Breast epithelium (tissue), 4 donors: ENCODE measurements at places on chromosomes 12 and 14.
A peak's percentile ranks its signal among the peaks of the same experiment; 100 is the strongest.

DNA sequence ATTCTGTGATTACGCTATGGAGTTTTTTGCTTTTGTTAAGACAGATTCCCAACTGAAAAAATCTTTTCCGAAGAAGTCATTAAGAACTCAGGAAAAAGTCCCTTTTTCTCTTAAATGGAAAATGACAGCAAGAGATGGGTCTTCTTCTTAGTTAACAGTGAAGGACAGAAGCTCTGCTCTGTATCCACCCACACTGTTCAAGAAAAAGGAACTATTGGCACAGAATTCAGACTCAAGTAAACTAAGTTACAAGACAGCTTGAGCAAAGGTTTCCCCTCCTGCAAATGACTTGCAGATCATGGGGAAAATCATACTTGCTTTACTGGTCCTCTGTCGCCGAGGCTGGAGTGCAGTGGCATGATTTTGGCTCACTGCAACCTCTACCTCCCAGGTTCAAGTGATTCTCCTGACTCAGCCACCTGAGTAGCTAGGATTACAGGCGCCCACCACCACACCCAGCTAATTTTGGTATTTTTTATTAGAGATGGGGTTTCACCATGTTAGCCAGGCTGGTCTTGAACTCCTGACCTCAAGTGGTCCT lies 137.1 kb upstream of the AEBP2 start:
- H3K4me1 ChIP-seq = no peaks in the 10 kb centered on the region
- no peak for DNase-seq
- H3K27ac ChIP-seq = no peak overlapping the region
- no peaks in the 10 kb centered on the region for H3K27me3 ChIP-seq
- no peak overlapping the region for H3K4me3 ChIP-seq

GRCh38 chr12:80183939-80184338 lies 84.6 kb downstream of the OTOGL start:
- H3K27ac ChIP-seq = no peak overlapping the region
- H3K36me3 ChIP-seq = no peaks in the 10 kb centered on the region
- no peaks in the 10 kb centered on the region for H3K27me3 ChIP-seq
- no peak overlapping the region for H3K4me3 ChIP-seq

GRCh38 chr14:77598366-77599070 lies 17.9 kb downstream of the SPTLC2 start:
- no peaks in the 10 kb centered on the region for H3K27me3 ChIP-seq
- no peak for DNase-seq
- no peaks in the 10 kb centered on the region for H3K36me3 ChIP-seq
- no peak overlapping the region for H3K4me3 ChIP-seq

DNA sequence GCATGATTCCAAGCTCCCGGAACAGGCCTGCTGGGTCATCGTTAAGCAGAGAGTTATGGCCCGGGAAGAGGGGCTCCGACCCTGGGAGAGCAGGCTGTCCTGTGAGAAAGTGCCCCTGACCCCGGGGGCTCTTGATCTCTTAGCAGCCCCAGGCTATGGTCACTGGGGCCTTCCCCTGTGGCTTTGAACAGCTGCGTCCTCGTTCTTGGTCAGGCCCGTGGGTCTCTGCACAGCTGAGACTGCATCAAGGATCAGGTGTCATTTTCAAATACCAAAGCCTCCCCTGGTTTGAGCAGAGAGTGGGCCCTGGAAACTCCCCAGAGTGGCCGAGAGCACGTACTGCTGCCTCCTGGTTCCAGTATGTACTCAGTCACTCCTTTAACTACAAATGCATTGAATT lies 114.8 kb downstream of the ESRRB start:
- no peaks in the 10 kb centered on the region for H3K4me1 ChIP-seq
- H3K27ac ChIP-seq = no peak overlapping the region
- no peaks in the 10 kb centered on the region for H3K36me3 ChIP-seq
- H3K27me3 ChIP-seq = no peaks in the 10 kb centered on the region

GRCh38 chr12:31868965-31869364 lies 90.2 kb upstream of the RESF1 start:
- no peaks in the 10 kb centered on the region for H3K27me3 ChIP-seq
- DNase-seq = no peak
- no peaks in the 10 kb centered on the region for H3K36me3 ChIP-seq
- H3K27ac ChIP-seq = no peak overlapping the region
- H3K4me1 ChIP-seq = no peaks in the 10 kb centered on the region

- peaks cover 10% of the 10 kb centered on the region for H3K27me3 ChIP-seq
- H3K4me1 ChIP-seq = no peaks in the 10 kb centered on the region
- no peak overlapping the region for H3K27ac ChIP-seq
- H3K36me3 ChIP-seq = no peaks in the 10 kb centered on the region
Observed at GRCh38 chr12:124281309-124281708, 13.6 kb upstream of the RFLNA start.

- no peaks in the 10 kb centered on the region for H3K36me3 ChIP-seq
- H3K27me3 ChIP-seq = no peaks in the 10 kb centered on the region
- H3K27ac ChIP-seq = no peak overlapping the region
- no peaks in the 10 kb centered on the region for H3K4me1 ChIP-seq
- DNase-seq = no peak
Observed at GRCh38 chr12:118908811-118909210, 72.5 kb upstream of the SRRM4 start.

DNA sequence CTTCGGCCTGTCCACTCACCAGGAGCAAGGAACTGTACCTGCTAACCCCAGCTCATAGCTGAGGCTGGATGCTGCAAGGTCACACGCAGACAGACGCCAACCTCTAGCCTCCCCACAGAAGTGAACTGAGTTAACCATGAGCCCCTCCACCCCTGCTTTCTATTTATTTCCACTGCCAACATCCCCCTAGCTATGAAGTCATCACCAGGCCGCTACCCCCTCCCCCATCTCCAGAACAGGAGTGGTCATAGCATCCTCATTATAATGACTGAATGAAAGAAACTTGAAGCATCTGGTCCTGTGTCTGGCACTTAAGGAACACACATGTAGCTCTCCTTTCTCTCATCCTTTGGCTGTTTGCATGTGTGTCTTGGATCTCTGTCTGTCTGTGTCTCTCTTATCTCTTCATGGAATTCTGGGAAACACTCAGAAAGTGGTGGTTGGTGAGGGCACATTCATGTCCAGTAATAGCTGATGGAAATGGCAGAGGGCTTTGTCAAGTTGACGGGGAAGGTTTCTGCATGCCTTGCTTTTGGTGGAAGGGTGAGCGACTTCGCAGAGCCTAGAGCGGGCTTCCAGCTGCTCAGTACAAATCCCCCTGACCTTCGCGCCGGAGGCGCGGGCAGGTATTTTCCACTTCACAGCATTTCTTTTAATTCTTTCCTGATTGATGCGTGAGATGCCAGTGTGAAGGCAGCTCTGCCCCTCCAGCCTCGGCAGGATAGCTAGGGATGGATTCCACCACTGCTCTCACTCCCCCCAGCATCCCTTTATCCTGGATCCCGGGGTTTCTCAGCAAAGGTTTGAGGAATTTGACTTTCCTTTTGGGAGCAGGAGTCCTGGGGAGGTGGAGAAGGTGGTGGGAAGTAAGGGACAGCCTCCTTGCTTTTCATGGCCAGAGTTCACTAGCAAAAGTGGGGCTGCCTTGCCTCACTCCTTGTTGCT lies 198.2 kb downstream of the CHST11 start:
- no peak overlapping the region for H3K4me3 ChIP-seq
- no peak overlapping the region for H3K27ac ChIP-seq
- no peaks in the 10 kb centered on the region for H3K27me3 ChIP-seq
- no peak for DNase-seq

- no peak for DNase-seq
- peaks cover 4% of the 10 kb centered on the region for H3K4me1 ChIP-seq
- peak overlapping the region; percentile 54 for H3K4me3 ChIP-seq
- H3K27me3 ChIP-seq = peaks cover 8% of the 10 kb centered on the region
- H3K27ac ChIP-seq = no peak overlapping the region
Observed at GRCh38 chr14:60649875-60650372, 647 bp upstream of the SIX1 start.

- H3K27ac ChIP-seq = no peak overlapping the region
- H3K27me3 ChIP-seq = no peaks in the 10 kb centered on the region
- no peak for DNase-seq
Observed at GRCh38 chr14:69932391-69932790, 53.2 kb downstream of the SMOC1 start.

DNA sequence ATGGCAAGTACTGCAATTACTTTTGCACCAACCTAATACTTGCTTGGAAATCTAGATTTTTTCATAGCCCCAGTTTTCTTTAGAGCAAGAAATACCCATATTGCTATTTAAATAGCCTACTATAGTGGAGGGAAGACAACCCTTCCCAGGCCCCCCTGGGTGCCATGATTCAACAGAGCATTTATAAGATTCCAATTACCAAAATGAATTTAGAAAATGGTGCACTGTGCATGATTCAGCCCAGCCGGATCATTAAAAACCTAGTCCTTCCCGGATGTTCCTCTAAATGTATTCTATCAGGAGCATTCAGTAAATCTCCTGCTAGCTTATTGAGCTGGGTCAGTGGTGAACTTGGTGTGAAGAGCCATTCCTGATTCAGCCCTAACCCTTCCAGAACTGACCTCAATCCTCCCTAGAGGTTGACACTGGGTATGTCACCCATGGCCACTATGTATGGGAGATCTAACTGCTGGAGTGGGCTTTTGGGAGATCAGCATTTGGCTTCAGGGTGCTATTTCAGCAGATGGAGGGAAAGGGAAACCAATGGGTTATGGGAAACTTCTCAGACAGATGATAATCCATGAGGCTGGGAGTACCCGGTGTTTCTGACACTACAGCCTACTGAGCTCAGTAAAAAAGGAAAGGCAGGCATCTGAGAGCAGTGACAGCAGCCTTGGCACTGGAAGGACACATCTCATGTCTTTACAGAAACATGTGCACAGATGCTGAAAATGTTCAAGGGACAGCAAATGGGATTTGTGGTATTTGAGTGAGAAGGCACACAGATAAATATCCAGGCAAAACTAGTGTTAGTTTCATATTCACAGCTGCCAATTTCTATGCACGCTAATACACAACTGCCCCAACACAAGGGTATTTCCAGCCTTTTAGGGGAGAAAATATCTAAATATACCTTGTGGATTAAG lies 258.9 kb downstream of the DPF3 start:
- no peaks in the 10 kb centered on the region for H3K27me3 ChIP-seq
- no peaks in the 10 kb centered on the region for H3K36me3 ChIP-seq
- H3K4me1 ChIP-seq = no peaks in the 10 kb centered on the region
- no peak overlapping the region for H3K4me3 ChIP-seq

DNA sequence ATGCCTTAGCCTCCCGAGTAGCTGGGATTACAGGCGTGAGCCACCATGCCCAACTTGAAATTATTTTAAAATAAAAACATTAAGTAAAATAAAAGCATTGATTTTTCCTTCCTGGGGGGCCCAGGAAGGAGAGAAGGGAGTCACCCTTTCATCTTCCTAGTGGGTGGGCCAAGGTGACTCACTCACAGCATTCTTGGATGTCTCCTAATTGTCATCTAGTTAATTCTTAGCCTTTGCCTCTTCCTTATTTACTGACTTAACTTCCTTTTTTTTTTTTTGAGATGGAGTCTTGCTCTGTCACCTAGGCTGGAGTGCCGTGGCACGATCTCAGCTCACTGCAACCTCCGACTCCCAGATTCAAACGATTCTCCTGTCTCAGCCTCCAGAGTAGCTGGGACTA lies 29.2 kb downstream of the TMEM120B start:
- no peaks in the 10 kb centered on the region for H3K27me3 ChIP-seq
- H3K36me3 ChIP-seq = no peaks in the 10 kb centered on the region
- no peak for DNase-seq
- no peaks in the 10 kb centered on the region for H3K4me1 ChIP-seq
- H3K27ac ChIP-seq = no peak overlapping the region

DNA sequence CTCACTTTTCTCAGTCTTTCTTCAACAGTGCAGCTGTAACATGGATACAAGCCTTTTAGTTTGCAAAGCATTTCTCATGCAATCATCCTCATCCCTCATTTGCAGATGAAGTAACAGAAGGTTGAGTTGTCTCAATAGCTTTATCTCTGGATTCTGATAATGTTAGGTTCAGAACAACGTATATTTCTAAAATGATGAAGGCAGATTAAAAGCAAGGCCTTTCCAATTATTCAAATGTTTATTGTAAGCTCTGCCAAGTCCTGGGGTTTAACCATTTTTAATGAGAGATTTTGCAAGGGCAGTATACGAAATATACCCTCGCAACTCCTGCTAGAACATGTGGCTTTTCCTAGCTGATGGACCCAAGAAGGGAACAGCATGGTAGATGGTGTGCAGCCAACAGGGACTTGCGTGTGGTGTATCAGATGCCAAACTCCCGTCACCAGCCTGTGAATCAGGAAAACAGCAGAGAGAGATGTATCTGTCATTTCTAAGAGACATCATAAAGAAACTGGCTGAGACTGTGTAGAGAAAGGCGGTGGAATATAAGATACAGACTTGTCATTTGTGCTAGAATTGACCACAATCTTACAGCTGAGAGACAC lies 319.7 kb downstream of the MED13L start:
- H3K4me1 ChIP-seq = peaks cover 2% of the 10 kb centered on the region
- no peaks in the 10 kb centered on the region for H3K27me3 ChIP-seq
- no peaks in the 10 kb centered on the region for H3K36me3 ChIP-seq
- H3K4me3 ChIP-seq = no peak overlapping the region

DNA sequence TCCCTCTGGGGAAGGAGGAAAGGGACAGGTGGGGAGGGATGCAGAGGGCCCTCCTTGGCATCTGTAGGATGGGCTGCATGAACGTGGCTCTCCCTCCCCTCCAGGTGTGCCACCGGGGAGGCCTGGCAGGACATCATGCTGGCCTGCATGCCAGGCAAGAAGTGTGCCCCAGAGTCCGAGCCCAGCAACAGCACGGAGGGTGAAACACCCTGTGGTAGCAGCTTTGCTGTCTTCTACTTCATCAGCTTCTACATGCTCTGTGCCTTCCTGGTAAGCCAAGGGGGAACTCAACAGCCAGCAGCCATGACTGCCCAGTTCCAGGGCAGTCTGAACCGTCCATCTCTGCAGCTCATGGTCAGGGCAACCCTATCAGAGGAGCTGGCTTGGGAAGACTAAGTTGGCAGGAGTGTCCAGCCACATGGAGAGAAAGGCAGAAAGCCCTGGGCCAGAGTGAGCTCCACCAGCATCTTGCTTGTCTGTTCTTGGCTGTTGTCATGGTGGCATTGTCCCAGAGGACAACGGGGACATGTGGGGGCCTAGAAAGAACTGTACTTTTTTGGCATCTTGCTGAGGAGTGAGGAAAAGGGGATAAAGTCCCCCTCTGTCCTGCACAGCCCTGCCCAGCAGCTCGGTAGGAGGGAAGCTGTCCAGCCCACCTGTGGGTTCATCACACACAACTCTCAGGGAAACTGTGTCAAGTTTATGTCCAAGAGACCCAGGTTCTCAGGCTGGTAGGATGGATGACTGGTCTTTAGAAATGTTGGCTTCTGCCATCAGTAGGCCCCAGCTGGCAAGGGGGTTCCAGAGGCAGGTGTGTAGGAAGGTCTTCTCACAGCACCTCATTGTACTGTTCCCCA lies 129.8 kb upstream of the FKBP4 start:
- no peaks in the 10 kb centered on the region for H3K27me3 ChIP-seq
- no peak overlapping the region for H3K4me3 ChIP-seq

GRCh38 chr12:120720234-120720986 lies 5.2 kb upstream of the ACADS start:
- H3K4me3 ChIP-seq = no peak overlapping the region
- no peak for DNase-seq
- no peaks in the 10 kb centered on the region for H3K4me1 ChIP-seq
- H3K27me3 ChIP-seq = no peaks in the 10 kb centered on the region
- peaks cover 9% of the 10 kb centered on the region for H3K36me3 ChIP-seq
